NCI-H345 (cell line): ENCODE measurements at places on chromosomes 12 and 14.
A peak's percentile ranks its signal among the peaks of the same experiment; 100 is the strongest.

- DNase-seq = peak; percentile 52
These were observed 12.1 kb downstream of the ZFHX2 start for GRCh38 chr14:23539248-23540140.

GRCh38 chr12:108338915-108339657 lies at the start of gene CMKLR1:
Gene CMKLR1, minus strand, starts transcription at chr12:108339311. Its CDS starts 45,720 bp downstream, at chr12:108293591.
- DNase-seq = no peak

- no peak for DNase-seq
These were observed 161.7 kb upstream of the RMST start for GRCh38 chr12:97300891-97301290.

DNA sequence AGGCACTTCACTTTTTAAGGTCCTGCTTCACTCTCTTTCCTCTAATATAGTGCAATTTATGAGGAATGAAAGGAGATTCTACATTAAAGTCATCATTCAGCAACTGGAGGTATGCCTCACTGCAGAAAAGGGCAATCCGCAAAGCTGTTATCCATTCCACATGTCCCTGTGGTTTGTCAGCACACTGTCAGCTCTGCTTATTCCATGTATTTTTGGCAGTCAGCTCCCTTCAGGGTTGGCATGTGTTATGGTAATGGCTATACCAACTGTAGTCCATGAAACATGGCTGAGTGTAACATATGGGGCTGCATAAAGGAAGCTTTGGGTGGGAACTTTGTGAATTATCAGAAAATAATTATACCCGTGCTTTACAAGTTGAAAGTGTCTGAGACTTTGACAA lies 154.1 kb downstream of the GALC start:
- no peak for DNase-seq

DNA sequence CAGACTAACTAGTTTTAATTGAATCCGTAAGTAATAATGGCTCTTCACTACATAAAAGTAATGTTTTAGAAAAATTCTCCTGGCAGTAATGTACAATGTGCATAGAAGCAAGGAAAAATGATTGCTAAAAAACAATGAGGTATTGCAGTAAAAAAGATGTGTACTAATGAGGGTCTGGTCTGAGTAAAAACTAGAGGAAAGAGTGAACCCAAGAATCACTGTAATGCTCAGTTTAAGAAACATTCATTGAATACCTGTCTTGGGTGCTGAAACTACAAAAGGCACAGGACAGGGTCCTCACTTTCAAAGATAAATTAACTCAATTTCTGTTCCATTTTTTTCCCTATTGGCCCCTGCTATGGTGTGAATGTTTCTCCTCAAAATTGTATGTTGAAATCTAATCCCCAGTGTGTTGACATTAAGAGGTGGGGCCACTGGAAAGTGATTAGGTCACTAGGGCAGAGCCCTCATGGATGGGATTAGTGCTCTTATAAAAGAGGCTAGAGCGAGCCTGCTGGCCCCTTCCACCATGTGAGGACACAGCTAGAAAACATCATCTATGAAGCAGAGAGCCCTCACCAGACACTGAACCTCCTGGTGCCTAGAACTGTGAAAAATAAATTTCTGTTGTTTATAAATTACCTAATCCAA lies 51.6 kb downstream of the RPS6KA5 start:
- DNase-seq = no peak

DNA sequence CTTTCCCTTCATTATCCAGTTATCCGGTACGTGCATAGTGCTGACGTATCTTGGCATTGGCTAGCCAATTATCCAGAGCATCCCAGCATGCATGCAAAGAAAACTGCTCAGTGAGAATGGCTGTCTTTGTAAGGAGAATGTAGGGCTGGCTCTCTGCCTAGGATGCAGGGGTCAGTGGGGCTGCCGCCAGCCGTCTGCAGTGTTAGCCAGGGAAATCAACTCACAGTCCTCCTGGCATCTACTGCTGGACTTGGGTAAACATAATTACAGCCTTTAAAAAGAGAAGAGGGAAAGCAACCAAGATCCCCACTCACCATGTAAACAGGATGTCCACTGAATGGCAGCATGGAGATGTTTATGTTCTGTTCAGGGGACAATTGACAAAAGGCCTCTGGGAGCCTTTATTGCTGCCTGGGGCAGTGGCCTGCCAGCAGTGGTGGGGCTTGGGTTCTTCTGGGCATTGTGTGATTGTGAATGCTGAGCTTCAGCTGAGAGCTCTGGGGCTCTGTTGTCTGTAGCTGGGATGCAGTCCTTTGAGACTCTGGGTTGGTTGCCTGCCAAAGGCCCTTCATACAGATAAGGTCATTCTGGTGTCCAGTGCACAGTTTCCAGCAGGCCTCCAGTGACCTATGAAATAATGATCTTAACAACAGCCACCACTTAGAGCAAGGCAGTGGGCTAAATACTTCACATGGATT lies 121.8 kb downstream of the TBC1D30 start:
- peak; percentile 78 for DNase-seq

DNA sequence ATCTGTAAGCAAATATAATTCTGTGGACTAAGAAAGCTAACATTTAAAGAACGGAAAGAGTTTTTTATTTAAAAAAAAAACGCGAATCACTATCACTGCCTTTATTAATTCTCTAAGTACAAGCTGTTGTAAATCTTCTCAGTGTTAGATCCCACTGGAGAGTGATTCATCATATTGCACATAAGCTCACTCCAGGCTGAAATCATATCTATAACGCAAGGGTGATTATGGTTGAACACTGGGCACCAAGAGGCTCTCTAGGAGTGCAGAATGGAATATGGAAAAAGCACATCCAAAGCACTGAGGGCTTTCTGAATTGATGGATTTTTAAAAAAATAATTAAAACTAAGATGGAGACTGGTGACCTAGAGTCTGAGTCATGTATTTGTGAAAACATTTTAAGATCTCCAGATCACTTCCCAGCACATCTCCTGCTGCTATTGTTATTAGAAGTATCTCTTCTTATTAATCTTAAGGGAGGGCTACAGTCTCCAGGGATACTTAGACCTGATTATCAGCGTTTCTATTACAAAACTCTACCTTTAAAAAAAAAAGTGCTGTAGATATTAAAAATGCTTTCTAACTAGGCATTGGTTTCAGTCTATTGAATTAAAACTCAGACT lies 1106.8 kb downstream of the AACS start:
- DNase-seq = no peak

GRCh38 chr14:50668826-50669143 lies 679 bp upstream of the SAV1 start:
- no peak for DNase-seq

DNA sequence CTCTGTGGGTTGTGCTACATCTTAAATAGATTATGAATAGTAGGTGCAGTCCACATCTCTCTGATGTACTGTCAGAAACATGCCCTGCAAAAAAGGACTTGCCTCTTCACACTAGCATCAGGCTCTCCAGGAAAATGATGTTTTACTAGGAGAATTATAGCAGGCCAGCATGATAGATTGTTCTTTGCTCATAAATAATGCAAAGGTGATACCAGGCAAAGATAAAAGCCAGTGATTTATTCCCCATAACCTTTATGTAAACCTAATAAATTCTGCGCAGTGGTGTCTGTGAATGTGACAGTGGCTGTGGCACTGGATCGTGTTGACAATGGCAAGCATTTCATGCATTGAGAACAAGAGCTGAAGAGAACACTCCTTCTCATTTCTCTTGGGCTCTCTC lies 646.5 kb upstream of the SEL1L start:
- peak; percentile 26 for DNase-seq

GRCh38 chr12:97299847-97300246 lies 162.8 kb upstream of the RMST start:
- no peak for DNase-seq
